Suprapubic skin (tissue), 4 donors: ENCODE measurements at places on chromosomes 12 and 14. TPM values are rescaled to one million over a fixed set of nuclear protein-coding genes. Genes with fewer than 3 reads are reported as not detected.

Gene ARHGEF40
- total RNA-seq: 14.4 TPM

DNA sequence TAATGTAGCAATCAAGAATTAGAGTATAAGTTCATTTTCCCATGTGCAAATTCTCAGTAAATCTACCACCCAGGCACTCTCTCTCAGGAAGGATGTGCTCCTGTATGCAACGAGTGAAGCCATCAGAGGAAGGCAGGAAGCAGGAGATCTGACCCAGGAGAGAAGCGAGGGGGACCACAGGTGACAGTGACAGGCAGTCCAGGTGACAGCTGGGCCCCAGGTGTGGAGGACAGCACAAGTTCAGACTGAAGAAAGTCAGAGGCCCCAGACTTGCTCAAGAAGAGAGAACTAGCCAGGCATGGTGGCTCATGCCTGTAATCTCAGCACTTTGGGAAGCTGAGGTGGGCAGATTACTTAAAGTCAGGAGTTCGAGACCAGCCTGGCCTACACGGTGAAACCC is 13.8 kb downstream of the CLMN start:
- DNase-seq: no peak
- H3K4me1 ChIP-seq: no peaks in the 10 kb centered on the region

Gene STON2
- total RNA-seq: 23.2 TPM

DNA sequence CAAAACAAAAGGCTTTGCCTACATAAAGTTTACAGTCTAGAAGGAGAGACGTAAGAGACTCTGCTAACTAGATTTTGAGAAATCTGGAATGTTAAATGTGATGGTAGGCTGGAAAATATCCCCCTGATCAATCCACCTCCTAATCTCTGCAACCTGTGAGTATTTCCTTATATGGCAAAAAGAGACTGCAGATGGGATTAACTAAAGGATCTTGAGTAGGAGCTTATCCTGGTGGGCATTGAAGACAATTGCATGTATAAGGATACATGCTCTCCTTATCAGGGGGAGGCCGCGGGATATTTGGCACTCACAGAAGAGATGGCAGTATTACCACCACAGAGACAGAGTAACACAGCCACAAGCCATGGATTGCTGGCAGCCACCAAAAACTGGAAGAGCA is 95.2 kb downstream of the EGLN3 start:
- H3K4me1 ChIP-seq: no peaks in the 10 kb centered on the region
- no peak for DNase-seq
- no peaks in the 10 kb centered on the region for H3K27me3 ChIP-seq
- no peak overlapping the region for H3K4me3 ChIP-seq
- H3K36me3 ChIP-seq: no peaks in the 10 kb centered on the region
- no peak overlapping the region for H3K27ac ChIP-seq
